NCI-H1417 treated with DMSO at 0.1 percent for 48 hours (cell line): ENCODE measurements at places on chromosomes 5 and 9.

DNA sequence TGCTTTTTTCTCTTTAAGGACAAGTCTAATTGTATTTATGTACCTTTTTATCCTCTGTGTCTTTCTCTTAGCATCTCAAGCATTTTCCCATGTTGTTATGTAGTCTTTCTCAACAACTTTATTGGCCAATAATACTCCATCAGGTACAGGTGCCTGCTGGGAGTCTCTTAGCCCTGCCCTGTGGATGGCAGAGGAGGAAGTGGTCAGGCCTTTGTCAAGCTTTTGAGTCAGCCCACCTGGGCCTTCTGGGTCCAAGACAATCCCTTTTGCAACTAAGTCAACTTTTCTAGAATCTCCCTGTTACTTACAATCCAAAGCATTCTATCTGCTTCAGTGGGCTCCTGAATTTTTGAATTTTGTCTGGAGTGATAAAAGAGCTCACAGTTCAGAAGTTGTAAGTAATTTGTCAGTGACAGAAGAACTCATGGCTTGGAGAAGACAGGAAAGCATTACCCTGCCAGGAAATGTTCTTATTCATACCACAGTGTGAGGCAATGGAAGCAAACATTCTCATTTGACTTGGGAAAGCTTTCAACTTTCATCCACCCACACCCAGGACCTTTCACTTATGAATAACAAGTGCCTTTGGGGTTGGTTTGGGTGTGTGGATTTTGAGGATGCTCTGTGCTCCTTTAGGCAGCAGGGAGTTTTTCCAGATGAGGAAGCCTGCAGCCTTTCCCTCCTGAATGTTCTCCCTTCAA is 200.0 kb upstream of the S1PR3 start:
- DNase-seq = no peak

DNA sequence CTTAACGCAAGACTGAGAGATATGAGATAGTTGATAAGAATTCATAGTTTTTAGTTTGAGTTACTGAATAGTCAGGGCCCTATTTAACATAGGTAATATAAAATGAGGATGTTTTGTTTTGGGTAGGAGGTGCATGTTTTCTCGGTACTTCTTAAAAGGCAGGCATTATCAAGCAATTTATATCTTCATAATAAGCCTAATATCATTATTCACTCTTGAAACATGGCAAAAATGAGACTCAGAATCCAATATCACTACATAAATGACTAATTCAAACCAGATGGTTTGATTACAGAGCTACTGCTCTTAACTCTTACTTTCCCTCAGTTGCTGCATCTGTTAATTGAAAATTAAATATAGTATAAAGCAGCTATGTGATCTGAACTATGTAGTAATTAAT is 2038.7 kb downstream of the EFNA5 start:
- DNase-seq = no peak

GRCh38 chr5:2038321-2039179 is 155.8 kb upstream of the IRX4 start:
- DNase-seq = no peak

- no peak for DNase-seq
Observed at GRCh38 chr5:14436801-14437542, 144.6 kb upstream of the OTULINL start.

- no peak for DNase-seq
Observed at GRCh38 chr9:109887079-109887478, 107.1 kb downstream of the PALM2AKAP2 start.

- DNase-seq = peak; percentile 71
Observed at GRCh38 chr5:92635001-92635461, 946.0 kb downstream of the NR2F1-AS1 start.

GRCh38 chr5:118762291-118762690 is 226.1 kb downstream of the DTWD2 start:
- DNase-seq = no peak

DNA sequence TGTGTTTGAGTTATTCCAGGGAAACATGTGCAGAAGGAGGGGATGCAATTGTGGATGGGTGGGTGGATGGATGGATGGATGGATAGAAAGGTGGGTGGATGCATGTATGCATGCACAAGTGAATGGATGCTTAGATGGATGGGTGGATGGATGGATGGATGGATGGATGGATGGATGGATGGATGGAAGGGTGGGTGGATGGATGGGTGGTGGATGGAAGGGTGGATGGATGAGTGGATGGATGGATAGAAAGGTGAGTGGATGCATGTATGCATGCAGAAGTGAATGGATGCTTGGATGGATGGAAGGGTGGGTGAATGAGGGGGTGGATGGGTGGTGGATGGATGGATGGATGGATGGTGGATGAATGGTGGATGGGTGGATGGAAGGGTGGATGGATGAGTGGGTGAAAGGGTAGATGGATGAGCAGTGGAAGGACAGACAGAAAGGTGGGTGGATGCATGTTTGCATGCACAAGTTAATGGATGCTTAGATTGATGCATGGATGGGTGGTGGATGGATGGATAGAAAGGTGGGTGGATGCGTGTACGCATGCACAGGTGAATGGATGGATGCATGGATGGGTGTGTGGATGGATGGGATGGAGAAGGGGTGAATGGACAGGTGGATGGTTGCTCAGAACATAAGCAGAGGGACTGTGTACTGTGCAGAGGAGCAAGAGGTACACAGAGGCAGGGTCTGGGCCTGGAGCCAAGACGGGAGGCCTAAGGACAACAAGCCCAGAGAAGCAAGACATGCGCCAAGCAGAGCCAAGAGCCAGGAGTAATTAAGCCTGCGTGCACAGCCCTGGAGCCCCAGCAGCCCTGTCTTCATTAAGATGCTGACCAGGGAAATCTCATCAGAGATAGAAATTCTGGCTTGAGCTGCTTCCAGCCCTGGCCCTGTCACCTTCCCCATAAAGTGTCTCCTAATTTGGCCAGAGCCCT is 84.6 kb upstream of the PPP1R26 start:
- no peak for DNase-seq

DNA sequence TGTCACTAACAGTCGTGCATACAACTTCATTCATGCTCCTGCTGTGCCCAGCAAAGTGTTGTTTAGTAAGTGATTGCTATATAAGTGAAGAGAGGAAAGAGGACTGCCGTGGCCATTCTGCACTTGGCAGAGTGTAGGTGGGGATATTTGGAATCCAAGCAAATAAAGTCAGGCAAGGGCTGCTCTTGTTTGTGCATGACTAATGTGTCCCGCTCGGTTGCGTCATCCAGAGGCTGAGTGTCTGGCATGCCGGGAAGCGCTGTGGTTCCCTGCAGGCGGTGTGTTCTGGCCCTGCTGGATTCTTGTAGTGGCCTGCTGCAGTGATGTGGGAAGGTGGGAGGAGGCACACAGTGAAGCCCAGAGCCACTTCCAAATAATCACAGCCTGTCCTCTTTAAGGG is 136.9 kb upstream of the ANKH start:
- DNase-seq = no peak

DNA sequence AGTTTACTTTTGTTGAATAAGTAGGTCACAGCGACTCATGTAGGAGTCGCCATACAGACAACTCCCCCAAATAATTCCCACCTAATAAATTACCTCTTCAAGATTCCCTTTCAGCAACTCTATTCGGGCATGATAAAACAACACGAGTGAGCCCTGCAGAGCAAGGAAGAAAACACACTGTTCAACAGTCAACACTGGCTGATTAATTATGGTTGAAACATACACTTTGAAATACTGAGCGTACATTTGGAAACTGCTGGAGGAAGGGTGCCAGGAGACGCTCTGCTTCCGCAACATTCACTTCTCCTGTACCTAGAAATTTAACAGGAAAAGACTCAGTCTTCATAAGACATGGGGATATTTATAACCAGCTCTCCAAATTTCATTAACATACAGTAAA is 117.5 kb downstream of the TTC39B start:
- no peak for DNase-seq

DNA sequence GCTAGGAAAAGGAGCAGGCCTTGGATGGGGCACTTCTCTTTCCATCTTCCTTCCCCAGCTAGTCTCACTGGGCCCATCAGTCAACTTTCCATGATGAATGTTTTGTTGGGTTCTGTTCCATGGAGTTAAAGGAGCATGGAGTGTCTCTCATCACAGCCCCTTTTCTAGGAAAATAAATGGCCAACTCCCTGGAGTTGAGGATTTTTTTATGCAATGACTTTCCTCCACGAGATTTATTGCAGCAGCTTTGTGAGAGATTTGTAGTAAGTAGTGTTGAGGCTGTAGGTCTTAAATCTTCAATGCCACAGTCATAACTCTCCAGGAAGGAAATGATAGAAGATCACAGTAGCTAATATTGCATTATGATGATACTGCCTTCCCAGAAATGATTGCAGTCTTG is 45.6 kb upstream of the SLC44A1 start:
- DNase-seq = no peak

GRCh38 chr9:74951725-74952151 is 974 bp downstream of the C9orf40 start:
- DNase-seq = no peak

GRCh38 chr9:121851641-121852091 is 200.2 kb downstream of the DAB2IP start:
- DNase-seq = no peak
